ENCODE measurements at places on chromosomes 6 and 20.

GRCh38 chr6:13447949-13448724 lies 39.3 kb downstream of the GFOD1 start:
- no peak for DNase-seq

- no peak for DNase-seq
Observed at GRCh38 chr6:160226118-160226591, 32.5 kb downstream of the SLC22A2 start.

GRCh38 chr20:2520617-2521016 lies 11.9 kb upstream of the ZNF343 start:
- no peak for DNase-seq

DNA sequence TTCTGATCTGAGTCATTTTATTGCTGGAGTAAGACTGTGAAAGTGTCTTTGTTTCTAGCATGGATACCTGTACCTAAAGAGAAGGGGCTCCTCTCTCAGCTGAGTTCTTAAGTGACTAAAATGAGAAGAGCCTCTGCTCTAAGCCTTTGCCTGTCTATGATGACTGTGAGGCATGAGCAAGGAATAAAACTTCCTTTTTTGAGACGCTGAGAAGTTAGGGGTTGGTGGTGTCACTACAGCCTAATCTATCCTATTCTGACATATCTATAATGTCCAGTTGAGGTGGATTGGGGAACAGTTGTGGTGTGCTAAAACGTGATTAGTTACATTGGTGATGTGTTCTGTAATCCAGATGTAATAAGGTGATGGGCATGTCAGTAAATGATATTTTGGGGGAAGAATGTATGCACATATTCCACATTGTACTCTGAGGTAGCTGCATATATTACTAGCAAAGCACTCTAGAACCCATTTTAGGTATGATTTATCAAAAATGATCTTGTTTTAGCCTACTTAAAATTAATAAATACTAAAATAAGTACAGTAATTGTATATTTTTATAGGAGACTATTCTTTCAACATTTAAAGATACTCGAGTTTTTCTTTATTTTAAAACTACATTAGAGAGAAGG lies 18.1 kb downstream of the ADGRB3 start:
- DNase-seq, result no peak

GRCh38 chr6:148516217-148516616 lies 173.6 kb downstream of the SASH1 start:
- no peak for DNase-seq

DNA sequence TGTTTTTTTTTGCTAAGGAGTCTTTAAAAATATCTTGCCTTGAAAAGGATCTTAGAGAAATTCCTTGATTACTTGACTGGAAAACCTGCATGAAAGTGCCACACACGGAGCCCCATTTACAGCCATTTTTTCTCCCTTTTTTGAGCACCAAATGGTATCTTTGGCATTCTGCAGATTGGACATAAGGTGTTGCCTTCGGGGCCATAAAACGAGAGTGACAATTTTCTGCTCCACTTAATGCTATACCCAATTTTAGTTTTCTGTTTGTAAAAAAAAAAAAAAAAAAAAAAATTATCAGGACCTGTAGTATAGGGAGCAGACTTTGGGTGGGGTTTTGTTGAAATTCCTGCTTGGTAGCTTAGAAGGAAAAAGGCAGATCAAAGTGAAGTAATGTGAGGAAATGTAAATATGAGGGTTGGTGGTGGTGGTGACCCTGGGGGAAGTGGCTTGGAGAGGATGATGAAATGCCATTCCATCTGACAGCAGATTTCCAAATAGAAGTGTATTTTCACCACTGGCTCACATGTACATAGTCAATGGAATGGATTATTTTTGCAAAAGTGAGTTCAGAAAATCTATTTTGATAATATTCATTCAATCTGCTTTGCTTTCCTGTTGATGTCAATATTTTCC lies 212.1 kb upstream of the SOX4 start:
- DNase-seq, result no peak

- DNase-seq, result no peak
Observed at GRCh38 chr6:74705451-74705850, 500.4 kb downstream of the COL12A1 start.

GRCh38 chr6:48423640-48424365 lies 312.8 kb upstream of the PTCHD4 start:
- DNase-seq, result no peak

Data from CD4-positive, alpha-beta T cell treated with Interferon gamma for 1 hour (primary cell).